NCI-H2081 (cell line): ENCODE measurements at places on chromosomes 5 and 9.
A peak's percentile ranks its signal among the peaks of the same experiment; 100 is the strongest.

- no peak for DNase-seq
Measured at GRCh38 chr5:30933599-30933998, 259.9 kb upstream of the CDH6 start.

- no peak for DNase-seq
Measured at GRCh38 chr5:757931-758697, 26.4 kb downstream of the ZDHHC11B start.

- DNase-seq = no peak
Measured at GRCh38 chr9:117151716-117152115, 263.1 kb downstream of the ASTN2 start.

- no peak for DNase-seq
Measured at GRCh38 chr9:113913426-113914195, 37.5 kb downstream of the ZNF618 start.

- no peak for DNase-seq
Measured at GRCh38 chr5:144210655-144211054, 40.0 kb downstream of the KCTD16 start.

DNA sequence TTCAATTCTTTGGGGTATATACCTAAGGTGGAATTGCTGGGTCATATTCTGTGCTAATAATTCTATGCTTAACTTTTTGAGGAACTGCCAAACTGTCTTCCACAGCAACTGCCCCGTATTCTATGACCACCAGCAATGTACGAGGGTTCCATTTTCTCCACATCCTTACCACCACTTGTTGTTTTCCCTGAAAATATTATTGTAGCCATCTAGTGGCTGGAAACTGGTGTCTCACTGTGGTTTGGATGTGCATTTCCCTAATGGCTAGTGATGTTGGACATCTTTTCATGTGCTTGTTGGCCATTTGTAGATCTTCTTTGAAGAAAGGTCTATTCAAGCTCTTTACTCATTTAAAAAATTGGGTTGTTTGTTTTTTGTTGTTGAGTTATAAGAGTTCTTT lies 30.7 kb downstream of the MSX2 start:
- DNase-seq = no peak

- DNase-seq = no peak
Measured at GRCh38 chr9:36603006-36603405, 30.3 kb downstream of the MELK start.

DNA sequence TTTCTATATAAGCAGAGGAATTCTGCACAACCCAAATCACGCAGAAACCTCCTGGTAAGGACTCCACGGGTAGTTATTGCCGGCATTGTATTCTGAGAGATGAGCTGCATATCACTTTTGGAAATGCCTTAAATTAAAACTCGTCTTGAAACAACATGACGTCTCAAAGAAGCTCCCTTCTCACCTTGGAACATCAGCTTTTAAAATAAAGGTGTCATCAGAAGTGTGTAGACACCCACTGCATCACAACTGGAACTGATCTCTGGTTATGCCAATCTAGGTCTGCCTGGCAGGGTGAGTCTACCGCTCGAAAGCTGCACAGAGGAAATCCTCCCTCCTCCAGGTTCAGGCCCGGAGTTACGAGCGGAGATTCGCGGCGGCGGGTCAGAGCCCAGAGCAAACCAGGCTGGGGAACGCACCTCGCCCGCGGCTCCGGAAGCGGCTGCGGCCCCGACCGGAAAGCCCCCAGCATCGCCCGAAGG lies 974 bp upstream of the SLC12A2 start:
- DNase-seq = peak; percentile 29

GRCh38 chr9:33153666-33154065 lies 13.5 kb downstream of the B4GALT1 start:
- DNase-seq = no peak

- DNase-seq = no peak
Measured at GRCh38 chr5:154761046-154761736, 6.0 kb downstream of the LARP1 start.

DNA sequence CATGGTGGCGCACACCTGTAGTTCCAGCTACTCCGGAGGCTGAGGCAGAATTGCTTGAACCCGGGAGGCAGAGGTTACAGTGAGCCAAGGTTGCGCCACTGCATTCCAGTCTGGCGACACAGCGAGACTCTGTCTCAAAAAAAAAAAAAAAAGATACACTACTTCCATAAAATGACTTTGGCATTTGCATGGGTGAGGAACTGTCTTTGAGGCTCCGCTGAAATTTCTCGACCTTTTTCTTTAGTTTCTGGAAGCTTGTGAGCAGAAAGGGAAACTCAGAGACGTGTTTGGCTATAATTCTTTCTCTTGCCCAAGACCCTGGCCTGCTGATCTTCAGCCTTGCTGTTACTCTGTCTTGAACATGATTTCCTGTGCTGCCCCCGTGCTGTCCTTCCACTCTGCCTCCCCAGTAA lies 37.3 kb downstream of the SPIN1 start:
- no peak for DNase-seq

DNA sequence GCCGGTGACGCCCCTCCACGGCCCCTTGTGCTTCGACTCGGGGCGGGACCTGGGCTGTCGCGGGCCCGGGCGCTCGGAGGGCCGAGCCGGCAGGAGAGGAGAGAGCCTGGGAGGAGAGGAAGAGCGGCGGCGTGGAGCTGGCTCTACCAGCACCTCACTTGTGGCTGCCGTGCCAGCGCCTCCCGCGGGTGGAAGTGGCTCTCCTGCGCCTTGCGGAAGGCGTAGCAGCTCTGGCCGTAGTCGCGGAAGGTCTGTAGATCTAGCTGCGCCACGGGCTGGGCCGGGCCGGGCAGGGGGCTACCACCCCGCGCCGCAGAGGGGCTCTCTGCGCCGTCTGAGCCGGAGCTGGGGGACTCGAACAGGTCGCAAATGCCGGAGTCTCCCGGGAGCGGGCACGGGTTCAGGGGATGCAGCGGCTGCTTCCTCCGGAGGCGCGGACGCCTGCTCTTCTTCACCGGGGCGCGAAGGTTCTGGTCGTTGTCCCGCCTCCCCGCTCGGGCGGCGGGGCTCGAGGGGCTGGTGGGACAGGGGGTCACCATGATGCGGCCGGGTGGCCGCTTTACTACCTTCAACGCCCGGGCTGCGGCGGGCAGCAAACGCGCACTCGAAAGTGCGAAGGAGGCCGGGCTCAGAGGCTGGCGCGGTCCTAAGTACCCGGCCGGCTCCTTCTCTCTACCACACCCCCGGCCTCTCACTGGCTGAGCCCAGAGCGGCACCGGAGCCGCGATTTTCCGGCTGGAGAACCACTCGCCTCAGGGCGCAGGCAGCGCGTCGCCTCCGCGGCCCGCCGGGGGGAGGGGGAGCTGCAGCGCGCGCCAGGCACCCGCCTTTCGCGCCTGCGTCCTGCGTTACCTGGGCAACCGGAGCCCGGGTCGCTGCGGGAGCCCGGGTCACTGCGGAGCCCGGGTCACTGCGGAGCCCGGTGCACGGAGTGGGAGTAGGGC lies at the start of gene CCNO:
CCNO (minus strand) TSS at position 624 of the 944 bp plus-strand sequence; CDS start at position 539, 85 bp downstream.
- DNase-seq = peak; percentile 86

DNA sequence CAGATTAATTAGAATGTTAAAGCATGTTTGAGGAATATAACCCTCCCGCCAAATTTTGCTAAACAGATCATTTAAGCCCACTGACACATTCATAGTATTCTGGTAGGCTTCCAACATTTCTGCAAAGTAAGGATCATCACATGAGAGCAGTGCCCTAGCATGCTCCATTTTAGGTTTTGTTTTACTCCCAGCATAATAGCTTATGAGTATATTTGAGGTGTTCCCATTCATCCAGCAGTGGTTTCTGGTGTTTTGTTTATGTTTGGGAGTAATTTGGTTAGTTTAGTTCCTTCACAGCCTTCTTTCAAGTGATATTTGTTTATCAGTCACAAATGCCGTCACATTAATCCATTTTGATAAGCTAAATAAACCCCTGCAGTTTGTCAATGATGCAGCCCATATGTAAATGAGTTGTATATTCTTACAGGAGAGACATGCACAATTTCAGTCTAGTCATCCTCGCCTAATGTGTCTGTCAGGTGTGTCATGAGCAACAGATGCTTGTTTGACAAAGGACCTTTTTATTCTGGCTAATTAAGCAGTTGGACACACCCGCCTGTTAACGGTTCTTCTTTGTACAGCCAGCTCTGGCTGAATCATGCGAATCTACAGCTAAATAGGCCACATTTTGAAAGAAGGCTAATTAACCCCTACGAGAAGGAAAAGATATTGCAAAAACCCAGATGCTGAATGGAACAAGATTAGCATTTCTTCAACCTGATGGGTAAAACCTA lies 124.4 kb downstream of the RFX3 start:
- peak; percentile 71 for DNase-seq

GRCh38 chr5:51279983-51280706 lies 103.1 kb upstream of the ISL1 start:
- peak; percentile 8 for DNase-seq

GRCh38 chr5:95975703-95976102 lies 14.1 kb upstream of the ELL2 start:
- DNase-seq = no peak

DNA sequence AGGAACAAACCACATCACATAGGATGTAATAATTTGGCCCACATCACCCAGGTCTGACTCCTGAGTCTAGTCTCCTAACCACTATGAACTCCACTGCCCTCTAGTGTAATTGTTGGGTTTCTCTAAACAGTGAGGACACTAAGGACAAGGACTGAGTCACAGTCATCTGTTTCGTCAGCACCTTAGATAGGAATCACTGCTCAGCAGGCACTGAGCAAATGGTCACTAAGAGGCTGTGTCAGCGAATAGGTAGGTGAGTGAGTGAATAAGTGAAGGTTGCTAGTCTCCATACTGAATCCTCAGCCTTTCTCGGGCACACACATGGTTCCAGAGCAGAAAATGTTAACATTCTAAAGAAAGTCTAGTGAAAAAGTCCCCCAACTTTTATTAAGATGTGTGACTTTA lies 278.6 kb downstream of the SPOCK1 start:
- DNase-seq = peak; percentile 24

- no peak for DNase-seq
Measured at GRCh38 chr5:150000990-150001659, 586 bp downstream of the HMGXB3 start.

- DNase-seq = no peak
Measured at GRCh38 chr9:17750269-17750668, 171.4 kb downstream of the SH3GL2 start.

GRCh38 chr9:105438141-105438806 lies 9.6 kb upstream of the FSD1L start:
- no peak for DNase-seq

- no peak for DNase-seq
Measured at GRCh38 chr9:73095425-73095824, 56.2 kb upstream of the ANXA1 start.

GRCh38 chr5:95087816-95088317 lies 197.0 kb downstream of the MCTP1 start:
- DNase-seq = no peak

GRCh38 chr9:37350486-37351190 lies 71.9 kb upstream of the GRHPR start:
- DNase-seq = no peak

DNA sequence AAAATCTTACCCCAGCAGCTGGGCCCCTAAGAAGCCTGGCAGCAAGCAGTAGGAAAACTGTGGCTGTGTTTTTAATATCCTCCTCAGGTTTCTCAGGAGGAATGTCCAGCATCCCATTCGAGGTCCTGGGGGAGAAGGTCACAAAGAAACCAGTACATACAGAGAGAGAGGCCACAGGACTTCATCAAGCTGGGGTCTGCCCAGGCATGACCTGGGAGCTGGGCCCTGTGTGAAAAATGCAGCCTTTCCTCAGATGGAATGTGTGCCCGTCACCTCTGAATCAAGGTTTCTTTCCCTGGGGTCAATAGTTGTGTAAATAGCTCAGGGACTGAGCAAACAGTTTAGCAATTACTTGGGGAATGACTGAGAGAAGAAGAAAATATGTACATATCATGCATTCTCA lies 33.9 kb upstream of the RAD23B start:
- no peak for DNase-seq

GRCh38 chr9:85949586-85950335 lies 8.8 kb downstream of the NAA35 start:
- DNase-seq = no peak

DNA sequence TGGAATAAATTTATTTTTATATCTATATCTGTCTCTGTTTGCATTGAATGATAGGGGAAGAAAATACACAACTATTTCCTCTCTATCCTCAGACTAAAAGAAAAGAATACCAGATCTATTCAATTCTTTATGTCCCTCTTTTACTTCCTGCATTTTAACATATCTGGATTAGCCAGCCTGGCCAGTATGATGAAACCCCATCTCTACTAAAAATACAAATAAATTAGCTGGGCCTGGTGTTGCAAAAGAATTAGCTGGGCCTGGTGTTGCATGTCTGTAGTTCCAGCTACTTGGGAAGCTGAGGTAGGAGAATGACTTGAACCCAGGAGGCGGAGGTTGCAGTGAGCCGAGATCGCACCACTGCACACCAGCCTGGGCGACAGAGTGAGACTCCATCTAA lies 182.0 kb downstream of the LURAP1L start:
- no peak for DNase-seq

DNA sequence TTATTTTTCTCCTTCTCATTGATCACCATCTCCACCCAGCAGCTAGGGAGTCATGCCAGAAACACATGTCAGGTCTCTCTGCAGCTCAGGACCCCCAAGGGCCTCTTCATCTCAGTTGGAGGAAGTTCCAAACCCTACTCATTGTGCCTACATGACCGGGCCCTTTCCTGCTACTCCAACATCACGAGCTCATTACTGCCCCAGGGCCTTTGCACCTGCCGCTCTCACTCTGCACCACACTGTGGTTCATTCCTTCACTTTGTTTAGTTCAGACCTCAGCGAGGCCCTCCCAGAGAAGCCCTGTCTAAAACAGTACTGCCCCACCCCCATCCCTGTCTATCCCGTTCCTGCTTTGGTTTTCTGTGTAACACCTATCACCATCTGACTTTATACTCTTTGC lies 22.1 kb upstream of the AKNA start:
- no peak for DNase-seq

GRCh38 chr9:13047827-13048587 lies 231.5 kb downstream of the MPDZ start:
- peak; percentile 57 for DNase-seq

DNA sequence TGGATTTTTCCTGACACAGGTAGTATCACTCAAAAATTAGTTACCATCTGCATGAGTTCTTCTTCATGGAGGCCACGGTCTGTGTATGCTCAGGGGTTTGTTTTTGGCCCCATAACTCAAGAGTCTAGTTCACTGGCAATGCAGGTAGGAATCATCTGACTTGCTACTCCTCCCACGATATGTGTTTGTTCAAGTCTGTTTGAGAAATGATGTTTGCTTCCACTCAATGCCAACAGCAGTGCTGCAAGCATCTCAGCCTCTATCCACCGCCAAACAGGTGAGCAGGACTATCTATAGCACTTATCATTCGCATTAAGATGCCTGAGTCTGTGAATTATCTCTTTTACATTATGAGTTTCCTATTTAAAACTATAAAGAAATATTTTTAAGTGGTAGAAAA lies 264.8 kb upstream of the PTGER4 start:
- no peak for DNase-seq

- no peak for DNase-seq
Measured at GRCh38 chr5:133792655-133793054, 175.8 kb downstream of the C5orf15 start.

GRCh38 chr5:56360816-56361215 lies 127.7 kb upstream of the ANKRD55 start:
- no peak for DNase-seq
